Globus pallidus (tissue), 1 donor: ENCODE measurements at places on chromosomes 3 and 15.

GRCh38 chr3:155079746-155080487 lies at the start of gene MME:
Gene MME (plus strand): TSS chr3:155080319. CDS start chr3:155084168, 3,849 bp downstream.
- DNase-seq, result no peak

DNA sequence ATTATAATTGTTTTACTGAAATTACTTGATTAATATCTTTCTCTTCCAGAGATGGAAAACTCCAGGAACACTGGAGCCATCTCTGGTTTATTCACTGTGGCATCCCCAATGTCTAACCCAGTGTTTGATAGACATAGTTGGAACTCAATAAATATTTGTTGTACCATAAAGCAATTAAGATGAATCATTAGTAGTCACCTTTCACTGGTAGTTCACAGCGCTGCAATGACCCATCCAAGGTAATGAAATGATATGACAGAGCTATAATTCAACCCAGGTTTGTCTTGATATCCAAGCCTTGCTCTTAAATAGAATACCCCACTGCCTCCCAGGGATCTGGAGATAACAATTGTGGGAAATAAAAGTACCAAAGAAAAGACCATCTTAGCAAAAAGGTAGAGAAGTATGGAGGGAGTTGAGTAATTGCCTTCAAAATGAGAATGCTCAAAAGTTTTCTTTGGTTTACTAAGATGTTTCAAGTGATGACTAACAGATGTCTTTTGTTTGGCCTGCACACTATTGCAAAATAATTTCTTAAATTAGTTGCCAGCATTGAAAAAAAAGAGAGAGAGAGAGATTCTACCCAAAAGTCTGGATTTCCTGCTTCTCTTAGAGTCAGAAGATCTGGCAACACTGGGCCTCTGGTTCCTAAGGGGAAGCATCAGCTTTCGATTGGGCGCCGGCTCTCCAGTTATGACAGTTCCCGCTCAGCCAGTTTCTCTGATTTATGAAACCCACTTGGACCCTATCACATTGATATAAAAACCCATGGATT lies 348.5 kb downstream of the ERC2 start:
- no peak for DNase-seq

DNA sequence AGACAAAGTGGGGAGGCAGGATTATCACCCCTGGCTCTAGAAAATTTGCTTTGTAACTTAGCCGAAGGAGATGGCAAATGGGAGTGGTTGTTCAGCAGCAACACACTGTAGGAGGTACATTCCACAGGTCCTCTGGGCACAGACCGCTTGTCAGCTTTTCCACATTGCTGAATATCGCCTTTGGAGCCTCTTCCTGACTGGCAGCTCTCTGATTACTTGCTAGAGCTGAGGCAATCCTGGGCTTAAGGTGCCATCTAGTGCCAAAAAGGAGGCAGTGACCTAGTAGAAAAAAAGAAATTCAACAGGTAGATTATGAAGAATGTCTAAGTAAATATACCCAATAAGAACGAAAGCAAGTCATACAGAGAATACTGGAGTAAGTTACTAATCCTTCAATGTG lies 13.1 kb upstream of the SCN5A start:
- DNase-seq, result no peak

- DNase-seq, result no peak
Measured at GRCh38 chr15:76941636-76942035, 10.1 kb downstream of the RCN2 start.

GRCh38 chr3:24514119-24514518 lies 19.5 kb upstream of the THRB start:
- no peak for DNase-seq

DNA sequence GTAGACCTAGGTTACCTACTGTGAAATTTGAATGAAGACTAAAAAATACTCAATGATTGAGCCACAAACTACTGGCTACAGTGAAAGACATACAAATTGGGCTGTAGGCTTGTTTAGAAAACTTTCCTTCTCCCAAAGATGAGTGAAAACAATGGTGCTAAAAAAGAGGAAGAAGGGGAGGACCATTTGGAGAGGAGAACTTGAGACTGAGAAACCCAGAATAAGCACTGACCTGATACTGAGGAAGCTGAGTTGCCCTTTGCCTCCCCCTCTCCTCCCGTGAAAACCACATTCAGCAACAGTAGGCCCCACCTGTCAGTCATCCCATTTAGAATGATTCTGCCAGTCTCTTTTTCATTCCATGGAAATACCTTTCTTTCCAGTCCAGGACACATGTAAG lies 484.0 kb upstream of the TGFBR2 start:
- no peak for DNase-seq

DNA sequence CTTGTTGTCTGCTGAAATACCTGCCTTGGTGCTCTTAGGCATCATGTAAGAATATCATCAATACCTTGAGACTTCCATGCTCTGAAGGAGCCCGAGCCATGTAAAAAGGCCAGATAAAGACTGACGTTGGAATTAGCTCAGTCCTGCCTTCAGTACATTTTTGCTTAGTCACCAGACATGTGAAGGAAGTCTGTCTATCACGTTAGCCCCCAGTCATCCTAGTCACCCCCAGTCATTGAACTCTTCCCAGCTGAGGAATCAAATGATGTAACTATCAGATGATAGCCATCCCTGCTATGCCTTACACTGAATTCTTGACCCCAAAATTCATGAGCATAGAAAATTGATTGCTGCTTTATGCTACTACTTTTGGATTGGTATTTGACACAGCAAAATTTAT lies 351.2 kb upstream of the SGO1 start:
- no peak for DNase-seq

GRCh38 chr3:59611649-59612443 lies 562.0 kb upstream of the CFAP20DC start:
- no peak for DNase-seq

DNA sequence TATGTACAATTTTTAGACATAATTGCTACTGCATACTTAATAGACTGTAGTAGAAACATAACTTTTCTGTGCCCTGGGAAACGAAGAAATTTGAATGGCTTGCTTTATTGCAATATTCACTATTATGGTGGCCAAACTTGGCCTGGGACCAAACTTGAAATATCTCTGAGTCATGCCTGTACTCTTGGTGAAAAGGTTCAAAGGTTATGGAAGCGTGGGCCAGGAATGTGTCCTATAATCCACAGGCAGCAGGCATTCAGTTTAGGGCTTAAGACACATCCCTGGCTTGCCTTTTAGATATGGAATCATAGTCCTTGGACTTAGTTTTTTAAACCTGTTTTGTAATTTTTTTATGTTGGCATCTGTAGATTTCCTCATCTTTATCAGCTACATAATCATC lies 124.3 kb downstream of the LRIG1 start:
- DNase-seq, result no peak

- DNase-seq, result peak; percentile 42
Measured at GRCh38 chr3:149618151-149619123, 39.4 kb downstream of the WWTR1 start.

- no peak for DNase-seq
Measured at GRCh38 chr3:184552863-184553262, 8.7 kb upstream of the EPHB3 start.

- no peak for DNase-seq
Measured at GRCh38 chr15:61339516-61339915, 110.4 kb upstream of the RORA start.

DNA sequence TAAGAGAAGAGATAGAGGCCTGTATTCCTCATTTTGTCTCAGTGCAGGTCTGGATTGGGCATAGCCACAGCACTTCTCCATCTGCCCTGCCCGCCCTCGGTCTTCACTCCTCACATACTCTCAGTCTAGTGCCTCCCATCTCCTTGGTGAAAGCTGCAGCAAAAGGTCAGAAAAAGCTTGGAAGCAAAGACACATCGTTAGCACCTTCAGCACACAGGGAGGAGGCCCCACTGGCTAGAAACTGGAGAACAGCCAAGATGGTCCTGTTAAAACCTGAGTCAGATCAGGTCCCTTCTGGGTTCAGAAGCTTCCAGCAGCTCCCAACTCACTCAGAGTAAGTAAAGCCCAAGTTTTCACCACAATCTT lies 1.6 kb upstream of the KLF15 start:
- DNase-seq, result no peak

GRCh38 chr15:91099616-91099994 lies 452 bp upstream of the SV2B start:
- no peak for DNase-seq

- peak; percentile 20 for DNase-seq
Measured at GRCh38 chr15:66883284-66883911, 181.4 kb downstream of the SMAD6 start.

GRCh38 chr3:46693038-46693891 lies at the start of gene ALS2CL:
Gene ALS2CL (minus strand): TSS chr3:46693679. CDS start chr3:46689440, 4,239 bp downstream.
- no peak for DNase-seq

GRCh38 chr3:170346481-170347392 lies 10.8 kb upstream of the SKIL start:
- DNase-seq, result no peak

DNA sequence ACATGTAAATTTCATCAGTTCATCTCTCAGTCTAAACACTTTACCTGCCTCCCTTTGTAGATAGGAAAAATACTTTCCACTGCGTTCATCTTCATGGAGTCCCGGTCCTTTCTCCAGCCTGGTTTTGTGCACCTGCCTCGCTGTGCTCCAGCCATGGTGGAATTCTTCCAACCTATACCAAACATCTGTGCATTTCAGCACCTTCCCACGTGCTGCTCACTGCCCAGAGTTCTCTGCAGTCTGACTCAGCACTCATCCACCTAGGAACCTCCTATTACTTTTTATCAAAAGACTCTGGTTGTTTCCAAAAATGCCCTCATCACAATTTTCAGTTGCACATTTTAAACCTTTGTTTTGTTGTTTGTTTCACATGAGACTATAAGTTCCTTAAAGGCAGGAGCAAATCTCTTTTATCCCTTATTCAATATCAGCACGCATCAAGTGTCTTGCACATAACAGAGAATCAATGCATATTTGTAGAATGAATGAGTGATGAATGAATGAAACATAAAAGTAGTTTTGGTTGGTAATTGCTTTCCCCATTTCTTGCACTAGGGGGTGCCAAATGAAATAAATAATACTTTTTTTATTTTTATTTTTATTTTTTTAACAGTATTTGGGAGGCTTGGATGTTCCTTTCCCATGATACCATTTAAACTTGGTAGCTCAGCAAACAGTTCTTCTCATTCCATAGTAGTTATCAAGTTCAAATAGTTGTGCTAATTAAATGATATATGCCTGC lies 30.2 kb upstream of the ADAMTS9 start:
- no peak for DNase-seq

DNA sequence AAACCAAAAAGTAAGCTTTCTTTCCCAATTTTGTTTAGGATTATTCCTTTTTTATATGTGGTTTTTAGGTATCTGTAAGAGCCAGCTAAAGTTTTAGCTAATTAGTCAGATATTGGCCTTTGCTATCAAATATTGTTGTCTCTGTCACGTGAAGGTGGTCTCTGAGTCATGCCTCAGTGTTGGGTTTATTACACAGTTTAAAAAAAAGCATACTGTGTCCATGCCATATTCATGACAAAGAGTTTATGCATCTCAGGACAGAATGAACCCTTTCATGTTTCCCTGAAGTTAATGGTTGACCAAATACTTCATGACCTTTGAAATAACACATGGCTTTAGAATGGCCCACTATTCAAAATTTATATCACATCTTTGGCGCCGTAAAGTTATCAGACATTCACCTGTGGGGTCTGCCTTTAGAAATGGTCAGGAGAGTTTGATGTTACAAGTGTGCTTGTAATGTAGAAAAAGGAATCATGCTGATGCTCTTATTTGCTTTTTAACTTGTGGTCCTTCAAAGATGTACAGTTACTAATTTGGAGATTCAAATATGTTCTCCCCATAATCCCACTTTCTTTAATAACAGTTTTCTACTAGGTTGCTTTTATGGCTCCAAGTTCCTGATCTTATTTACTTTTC lies 101.5 kb downstream of the MYRIP start:
- DNase-seq, result no peak

DNA sequence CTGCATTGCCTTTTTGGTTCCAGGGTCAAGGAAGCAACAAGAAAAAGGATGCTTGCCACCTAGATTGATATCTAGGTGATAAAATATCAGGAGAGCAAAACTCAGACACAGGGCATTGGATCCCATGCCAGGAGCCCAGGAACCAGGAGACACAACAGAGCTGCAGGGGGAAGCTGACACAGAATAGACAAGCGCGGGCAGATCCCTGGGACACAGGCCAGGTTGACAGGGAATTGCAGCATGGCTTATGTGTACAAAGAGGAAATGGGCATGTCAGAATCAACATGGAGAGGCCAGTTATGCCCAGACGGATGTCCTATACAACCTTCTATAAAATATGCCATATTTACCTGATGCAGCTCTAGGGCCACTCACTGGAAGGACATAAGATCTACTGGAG lies 84.2 kb downstream of the SEMA6D start:
- no peak for DNase-seq

- DNase-seq, result no peak
Measured at GRCh38 chr3:86578071-86578470, 412.9 kb downstream of the VGLL3 start.

- no peak for DNase-seq
Measured at GRCh38 chr3:47323431-47324277, 40.9 kb downstream of the KLHL18 start.

GRCh38 chr3:137938876-137939275 lies 71.1 kb upstream of the CLDN18 start:
- DNase-seq, result no peak

DNA sequence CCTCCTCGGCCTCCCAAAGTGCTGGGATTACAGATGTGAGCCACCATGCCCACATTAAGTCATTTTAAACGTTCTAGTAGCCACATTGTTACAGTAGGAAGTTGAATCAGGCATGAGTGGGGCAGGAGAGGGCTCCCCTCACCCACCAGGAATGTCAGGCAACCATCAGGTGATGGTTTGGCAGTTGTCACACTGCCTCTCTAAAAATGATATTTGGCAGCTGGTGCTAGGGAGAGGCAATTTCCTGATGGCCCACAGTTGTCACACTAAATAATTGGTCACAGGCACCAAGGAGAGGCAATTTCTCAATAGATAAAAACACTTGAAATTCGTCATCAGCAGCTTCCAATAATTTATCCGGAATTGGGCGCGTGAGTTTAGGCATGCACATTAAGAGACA lies 79.2 kb upstream of the ABHD2 start:
- DNase-seq, result no peak

DNA sequence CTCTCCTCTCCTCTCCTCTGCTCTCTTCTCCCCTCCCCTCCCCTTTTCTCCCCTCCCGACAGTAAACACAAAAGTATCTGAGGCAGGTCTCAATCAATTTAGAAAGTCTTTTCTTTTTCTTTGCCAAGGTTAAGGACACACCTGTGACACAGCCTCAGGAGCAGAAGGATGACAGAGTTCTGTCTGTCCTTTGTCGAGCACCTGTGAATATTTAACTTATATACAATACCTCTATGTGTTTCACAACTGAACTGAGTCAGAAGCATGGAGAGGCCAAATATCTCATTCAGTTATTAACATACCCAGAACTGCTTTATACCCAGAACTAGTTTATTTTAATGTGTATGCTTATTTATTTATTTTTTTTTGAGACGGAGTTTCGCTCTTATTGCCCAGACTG lies 81.1 kb upstream of the ROBO1 start:
- no peak for DNase-seq

- DNase-seq, result no peak
Measured at GRCh38 chr3:49877716-49878115, 8.0 kb upstream of the CAMKV start.

- DNase-seq, result no peak
Measured at GRCh38 chr15:73607843-73608242, 25.3 kb downstream of the NPTN start.

GRCh38 chr3:148510116-148510515 lies 187.6 kb upstream of the AGTR1 start:
- DNase-seq, result no peak

GRCh38 chr3:55059027-55059629 lies 131.3 kb upstream of the LRTM1 start:
- no peak for DNase-seq
